Stimulated activated naive CD4-positive, alpha-beta T cell (primary cell): ENCODE measurements at places on chromosomes 2 and 18.

DNA sequence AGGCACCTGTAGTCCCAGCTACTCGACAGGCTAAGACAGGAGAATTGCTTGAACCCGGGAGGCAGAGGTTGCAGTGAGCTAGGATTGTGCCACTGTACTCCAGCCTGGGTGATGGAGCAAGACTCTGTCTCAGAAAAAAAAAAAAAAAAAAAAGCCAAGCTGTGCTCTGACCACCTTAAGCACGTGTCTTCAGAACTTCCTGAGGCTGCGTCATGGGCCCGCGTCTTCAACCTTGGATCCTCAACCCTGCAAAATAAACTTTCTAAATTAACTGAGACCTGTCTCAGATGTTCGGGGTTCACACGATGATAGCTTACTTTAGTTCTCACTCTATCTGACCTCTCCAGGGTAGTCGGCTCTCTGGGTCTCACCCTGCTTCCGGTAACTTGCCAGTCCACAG lies 65.8 kb upstream of the CABLES1 start:
- DNase-seq: peak; percentile 57

GRCh38 chr18:7619676-7620075 lies 52.6 kb downstream of the PTPRM start:
- no peak for DNase-seq

GRCh38 chr2:235498946-235499812 lies 5.3 kb downstream of the AGAP1 start:
- DNase-seq: no peak

GRCh38 chr2:40240070-40240469 lies 211.8 kb downstream of the SLC8A1 start:
- DNase-seq: no peak

GRCh38 chr2:149885468-149885867 lies 297.9 kb upstream of the MMADHC start:
- DNase-seq: no peak

- no peak for DNase-seq
Observed at GRCh38 chr2:241559323-241560161, 997 bp downstream of the BOK start.

- no peak for DNase-seq
Observed at GRCh38 chr2:101307503-101307902, 998 bp downstream of the RNF149 start.

DNA sequence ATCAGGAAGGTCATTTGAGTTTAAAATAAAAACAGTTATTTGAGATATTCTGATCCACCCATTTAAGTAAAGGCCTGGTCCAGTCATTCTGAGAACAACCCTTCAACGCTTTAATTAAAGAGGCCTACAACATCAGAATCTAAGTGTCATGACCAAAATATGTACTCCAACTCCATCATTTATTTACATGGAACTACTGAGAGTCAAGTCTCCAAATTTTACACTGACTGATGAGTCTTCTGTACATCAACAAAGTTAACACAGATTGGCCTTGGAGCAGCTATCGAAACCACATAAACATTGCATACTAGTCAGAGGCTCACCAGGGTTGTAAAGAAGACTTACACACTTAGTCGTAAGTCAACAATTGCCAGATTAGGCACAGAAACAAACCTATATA lies 37.1 kb downstream of the PIEZO2 start:
- no peak for DNase-seq

DNA sequence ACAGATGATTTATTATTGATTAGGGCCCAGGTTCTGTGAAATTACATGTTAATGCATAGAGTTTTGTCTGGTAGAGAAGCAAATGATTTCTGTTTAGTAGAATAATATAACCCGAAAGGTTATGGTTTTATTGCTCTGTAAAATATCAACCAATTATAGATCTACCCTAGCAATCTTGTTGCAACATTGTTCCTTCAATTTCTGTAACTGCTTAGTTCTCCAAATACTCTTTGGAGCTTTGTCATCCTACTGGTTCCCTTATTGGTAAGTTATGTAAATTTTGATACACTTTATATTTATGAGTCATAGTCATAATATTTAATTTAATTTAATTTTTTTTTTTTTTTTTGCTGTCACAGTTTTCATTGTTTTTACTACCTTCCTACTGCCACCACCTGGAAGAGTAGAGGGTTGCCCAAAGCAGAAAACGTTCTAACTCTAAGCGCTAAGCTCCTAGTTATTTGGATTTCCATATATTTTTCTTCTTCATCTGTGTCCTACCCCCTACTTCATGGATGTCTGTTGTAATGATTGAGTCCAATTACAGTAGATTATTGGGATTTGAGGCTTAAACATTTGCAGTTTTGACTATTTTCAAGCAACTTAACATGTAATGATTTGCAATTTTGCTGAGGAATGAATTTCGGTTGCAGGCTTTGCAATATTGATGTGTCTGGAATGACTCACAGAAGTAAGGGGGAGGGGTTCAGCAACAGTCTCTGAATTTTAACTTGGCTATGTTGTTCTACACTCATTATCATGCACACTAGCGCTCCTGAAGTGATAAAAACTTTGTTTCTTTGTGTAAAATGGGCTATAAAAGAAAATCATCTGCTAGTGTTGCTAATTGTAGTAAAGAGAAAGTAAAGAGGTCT lies 51.1 kb downstream of the NABP1 start:
- no peak for DNase-seq

GRCh38 chr18:22494771-22495170 lies 77.1 kb upstream of the CTAGE1 start:
- no peak for DNase-seq

GRCh38 chr2:105747991-105748390 lies 3.3 kb downstream of the NCK2 start:
- DNase-seq: peak; percentile 21

GRCh38 chr2:235220331-235220730 lies 268.5 kb downstream of the SH3BP4 start:
- DNase-seq: no peak

GRCh38 chr2:98479371-98479770 lies 34.7 kb downstream of the INPP4A start:
- no peak for DNase-seq

DNA sequence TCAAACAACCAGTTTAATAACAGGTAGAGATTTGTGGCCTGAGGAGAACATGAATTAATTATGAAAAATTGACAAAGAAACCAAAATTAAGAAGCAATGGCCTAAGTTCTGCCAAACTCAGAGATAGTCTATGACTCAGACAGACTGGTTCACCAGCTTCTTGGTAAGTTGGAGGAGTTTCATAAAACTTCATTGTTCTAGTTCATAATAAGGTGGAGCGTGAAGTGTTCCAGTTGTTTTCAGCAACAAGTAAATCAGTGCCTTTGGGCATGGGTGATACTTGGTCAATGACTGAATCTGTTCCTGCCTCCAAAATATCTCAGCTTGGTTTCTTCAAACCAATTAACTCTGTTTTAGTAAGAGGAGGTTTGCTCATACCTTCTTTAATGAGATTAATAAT lies 40.0 kb downstream of the SLC40A1 start:
- DNase-seq: no peak

DNA sequence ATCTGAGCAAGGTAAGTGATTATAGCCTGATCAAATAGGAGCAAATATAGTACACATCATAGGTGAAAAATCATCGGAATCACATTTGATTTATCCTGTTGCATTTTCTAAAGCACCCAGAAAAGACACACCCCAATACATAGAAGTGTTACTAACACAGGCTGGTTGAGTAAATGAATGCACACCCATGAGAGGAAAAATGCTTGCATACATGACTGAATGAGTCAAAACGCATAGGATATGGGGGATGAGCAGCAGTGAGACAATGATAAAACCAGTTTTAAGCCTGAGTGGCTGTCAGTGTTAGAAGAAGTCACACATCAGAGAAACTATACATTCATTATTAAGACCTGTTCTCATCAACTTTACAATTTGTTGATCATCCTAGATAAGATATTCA lies 449.6 kb upstream of the CDH20 start:
- no peak for DNase-seq

GRCh38 chr2:186036862-186037449 lies 298.4 kb downstream of the FSIP2 start:
- no peak for DNase-seq

- peak; percentile 38 for DNase-seq
Observed at GRCh38 chr2:64524604-64525316, 632 bp downstream of the AFTPH start.

- DNase-seq: no peak
Observed at GRCh38 chr2:28612131-28612812, 116.4 kb downstream of the PLB1 start.

- DNase-seq: no peak
Observed at GRCh38 chr2:207332480-207333212, 166.9 kb upstream of the KLF7 start.

GRCh38 chr18:42334931-42335330 lies 379.9 kb downstream of the PIK3C3 start:
- DNase-seq: no peak

DNA sequence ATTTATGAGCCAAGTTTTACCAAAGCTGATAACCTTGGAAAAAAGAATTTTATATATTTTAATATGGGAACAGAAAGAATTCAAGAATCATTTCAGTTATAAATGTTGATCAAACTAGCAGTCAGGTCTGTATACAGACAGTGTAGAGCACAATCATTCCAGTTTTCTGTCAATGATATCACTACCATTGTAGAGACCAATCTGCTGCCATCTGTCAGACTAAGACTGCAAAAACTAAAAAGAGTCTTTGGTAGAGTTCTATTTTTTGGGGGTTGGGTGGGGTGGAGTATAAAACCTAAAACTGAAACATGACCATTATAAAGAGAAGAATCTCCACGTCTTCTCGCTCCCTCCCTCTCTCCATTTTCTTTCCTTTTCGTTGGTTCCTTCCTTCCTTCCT lies 204.7 kb upstream of the UBE2E3 start:
- no peak for DNase-seq

- no peak for DNase-seq
Observed at GRCh38 chr2:224990710-224991109, 51.6 kb downstream of the DOCK10 start.

DNA sequence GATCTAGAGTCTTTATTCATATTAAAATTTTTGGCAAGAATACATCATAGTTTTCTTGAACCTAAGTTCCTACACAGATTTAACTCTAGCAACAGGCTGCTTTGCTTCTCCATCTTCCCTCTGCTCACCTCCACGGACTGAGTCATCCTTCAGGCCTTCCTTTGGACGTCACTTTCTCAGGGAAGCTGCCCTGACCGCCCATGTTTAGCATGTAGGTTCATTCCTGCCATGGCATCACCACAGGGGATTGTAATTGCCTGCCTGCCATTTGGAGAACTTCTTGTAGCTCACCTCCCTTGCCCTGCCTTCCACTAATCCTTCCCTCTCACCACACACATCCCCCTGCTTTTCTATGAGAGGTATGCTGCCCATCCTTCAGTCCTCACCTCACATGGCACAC lies 43.9 kb upstream of the B3GNT2 start:
- no peak for DNase-seq

DNA sequence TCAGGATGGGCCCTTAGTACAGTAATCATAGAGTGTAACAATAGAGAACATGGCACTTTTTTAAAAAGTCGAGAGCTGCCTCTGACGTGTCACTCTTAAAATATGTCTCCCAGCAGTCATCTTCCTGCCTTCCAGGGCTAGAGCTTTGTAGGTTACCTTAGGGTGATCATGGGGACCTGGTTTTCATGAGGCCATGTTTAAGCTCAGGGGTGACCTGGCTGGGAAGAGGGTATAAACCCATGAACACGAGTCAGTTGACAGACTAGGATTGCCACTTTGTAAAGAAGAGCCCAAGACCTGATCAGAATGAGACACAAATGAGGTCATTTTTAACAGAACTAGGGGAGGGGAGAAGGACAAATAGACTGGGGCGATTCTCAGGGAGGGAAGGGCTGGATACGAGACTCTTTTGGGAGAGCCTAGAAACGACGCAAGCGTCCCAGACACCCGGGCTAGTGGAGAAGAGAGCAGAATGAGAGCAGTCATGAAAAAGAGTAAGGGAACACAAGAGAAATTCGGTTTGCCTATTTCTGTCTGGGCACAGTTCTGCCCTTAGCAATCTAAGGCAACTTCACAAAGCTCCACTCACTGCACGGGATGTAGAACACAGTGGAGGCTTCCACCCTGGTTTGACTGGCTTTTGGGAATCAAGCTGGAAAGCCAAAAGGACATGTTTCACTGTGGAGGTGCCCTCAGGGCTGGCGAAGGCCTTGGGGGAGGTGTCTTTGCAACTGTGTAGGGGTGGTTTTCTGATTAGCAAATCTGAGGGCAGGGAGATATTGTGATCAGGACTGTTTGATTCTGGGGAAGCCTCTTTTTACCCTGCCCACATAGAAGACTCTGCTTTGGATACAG lies 1.8 kb upstream of the RAB31 start:
- DNase-seq: no peak

GRCh38 chr2:101300836-101301235 lies 7.7 kb downstream of the RNF149 start:
- no peak for DNase-seq

DNA sequence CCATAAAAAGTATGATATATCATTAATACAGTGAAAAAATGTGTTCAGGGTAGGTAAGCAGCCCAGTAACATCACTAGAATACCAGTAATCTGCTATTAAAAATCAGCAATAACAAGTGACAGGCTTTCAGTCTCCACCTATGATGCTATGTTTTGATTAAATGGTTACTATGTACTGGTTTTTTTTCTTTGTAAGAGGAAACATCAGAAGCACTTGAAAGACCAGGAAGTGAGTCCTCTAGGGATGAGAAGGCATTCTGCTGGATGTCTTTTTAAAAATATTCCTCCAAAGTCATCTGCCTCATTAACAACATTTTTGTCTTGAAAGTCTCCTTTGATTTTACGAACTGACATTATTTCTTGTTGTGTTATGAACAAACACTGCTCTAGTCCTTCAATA lies 136.0 kb upstream of the FAM98A start:
- no peak for DNase-seq
